ENCODE measurements at places on chromosomes 13 and 19.

- no peak for DNase-seq
These were observed 220.9 kb upstream of the SOX21 start for GRCh38 chr13:94933230-94933751.

GRCh38 chr19:4374498-4375163 is 25.7 kb downstream of the SH3GL1 start:
- DNase-seq, result no peak

GRCh38 chr13:53098455-53098854 is 69.8 kb downstream of the OLFM4 start:
- no peak for DNase-seq

GRCh38 chr13:94764576-94765321 is 52.4 kb upstream of the SOX21 start:
- DNase-seq, result no peak

DNA sequence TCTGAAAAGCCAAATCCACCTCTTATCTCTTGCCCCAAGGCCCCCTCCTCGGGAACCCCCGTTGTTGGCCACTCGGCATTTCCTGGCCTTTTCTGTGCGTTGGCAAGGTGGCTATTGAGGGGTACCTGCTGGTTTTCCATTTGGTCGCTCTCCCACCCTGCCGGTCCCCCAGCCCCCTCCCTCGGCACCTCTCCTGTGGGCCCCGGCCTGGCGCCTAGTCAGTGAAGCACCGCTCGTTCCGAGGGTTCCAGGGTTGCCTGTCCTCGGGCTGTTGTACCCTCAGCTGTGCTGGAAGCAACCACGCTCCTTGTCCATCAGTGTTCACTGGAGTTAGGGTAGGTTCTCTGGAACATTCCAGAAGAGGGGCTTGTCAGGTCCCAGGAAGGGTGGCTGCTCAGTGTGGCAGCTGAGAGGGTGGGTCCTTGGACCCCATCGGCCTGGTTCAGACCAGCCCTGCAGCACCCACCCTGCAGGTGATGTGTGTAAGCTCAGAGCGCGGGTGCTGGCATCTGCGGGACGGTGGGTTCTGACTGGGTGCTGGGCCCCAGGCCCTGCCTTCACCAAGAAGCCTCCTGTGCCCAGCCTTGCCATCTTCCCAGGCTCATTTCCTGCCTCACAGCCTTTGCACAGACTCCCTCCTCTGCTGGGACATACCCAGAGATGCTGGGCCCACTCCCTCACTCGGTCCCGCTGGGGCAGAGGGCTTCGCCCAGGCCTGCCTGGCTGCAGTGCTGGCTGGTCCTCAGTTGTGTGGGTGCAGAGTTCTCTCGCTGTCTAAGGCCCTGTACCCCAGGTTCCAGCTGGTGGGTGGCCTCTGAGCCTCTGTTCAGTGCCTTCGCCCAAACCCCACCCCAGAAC is 21.3 kb downstream of the NKPD1 start:
- DNase-seq, result no peak

DNA sequence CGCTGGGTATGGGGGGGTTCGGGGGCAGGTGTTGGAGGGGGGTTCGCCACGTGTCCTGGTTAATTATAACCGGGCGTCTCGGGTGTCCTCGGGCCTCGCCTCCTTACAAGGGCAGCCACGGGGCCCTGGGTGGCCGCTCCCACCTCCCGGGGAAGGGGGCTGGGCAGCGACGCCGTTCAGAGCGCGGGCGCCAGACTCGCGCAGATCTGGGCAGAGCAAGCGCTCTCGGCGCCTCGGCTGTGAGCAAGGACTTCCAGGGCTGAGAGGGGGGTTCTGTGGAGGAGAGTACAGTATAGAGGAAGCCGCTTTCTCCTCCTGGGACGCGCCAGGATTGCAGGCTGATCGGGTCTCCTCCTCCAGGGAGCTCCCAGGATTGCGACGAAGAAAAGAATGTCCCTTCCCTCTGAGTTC is 1.0 kb upstream of the CKM start:
- no peak for DNase-seq

DNA sequence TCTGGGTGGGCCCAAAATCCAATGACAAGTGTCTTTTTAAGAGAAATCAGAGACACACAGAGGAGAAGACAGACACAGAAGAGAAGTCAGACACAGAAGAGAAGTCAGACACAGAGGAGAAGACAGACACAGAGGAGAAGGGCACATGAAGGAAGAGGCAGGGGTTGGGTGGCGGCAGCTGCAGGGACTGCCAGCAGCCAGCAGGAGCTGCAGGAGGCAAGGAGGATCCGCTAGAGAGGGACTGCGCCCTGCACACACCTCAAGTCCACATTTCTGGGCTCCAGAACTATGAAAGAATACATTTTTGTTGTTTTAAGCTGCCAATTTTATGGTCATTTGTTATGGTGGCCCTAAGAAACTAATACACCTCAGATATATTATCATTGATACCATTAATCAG is 140.6 kb downstream of the ZIC5 start:
- no peak for DNase-seq

- DNase-seq, result no peak
These were observed 6.8 kb upstream of the KBTBD6 start for GRCh38 chr13:41139296-41139966.

DNA sequence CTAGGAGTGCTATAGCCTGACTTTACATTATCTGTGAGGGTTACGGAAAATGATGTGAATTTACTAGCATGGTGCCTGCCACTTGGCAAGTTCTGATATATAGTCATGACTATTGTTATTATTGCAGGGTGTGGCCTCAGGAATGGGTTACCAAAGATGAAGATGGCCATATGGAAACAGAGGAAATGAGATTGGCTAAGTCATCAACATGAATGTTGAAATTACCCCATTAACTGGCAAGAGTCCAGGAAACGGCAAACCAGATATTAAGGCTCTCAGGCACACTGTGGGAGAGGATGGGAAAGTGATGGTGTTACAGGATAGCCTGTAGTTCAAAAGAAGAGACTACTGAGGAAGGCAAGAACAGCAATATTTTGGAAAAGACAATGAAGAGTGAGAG is 183.3 kb downstream of the KCNRG start:
- no peak for DNase-seq

GRCh38 chr19:42532891-42533290 is 4.6 kb upstream of the CEACAM1 start:
- DNase-seq, result no peak

DNA sequence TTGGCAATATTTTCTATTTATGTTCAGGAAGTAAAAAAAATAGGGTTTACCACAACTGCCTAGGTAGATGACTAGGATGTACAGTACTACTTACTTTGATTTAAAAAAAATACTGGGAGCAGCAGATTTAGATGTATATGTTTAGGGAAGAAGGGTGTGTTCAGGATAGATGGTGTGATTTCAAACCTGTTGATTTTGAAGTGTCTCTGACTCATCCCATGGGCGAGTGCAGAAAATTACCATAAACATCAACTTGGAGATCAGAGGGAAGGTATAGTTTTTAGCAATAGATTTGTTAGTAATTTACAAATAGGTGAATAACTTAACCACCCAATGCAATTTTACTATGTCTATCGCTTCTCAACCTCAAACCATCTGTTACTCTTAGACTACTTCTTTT is 214.8 kb downstream of the NDFIP2 start:
- DNase-seq, result no peak

- no peak for DNase-seq
These were observed 1.1 kb downstream of the RPL36 start for GRCh38 chr19:5690955-5691821.

DNA sequence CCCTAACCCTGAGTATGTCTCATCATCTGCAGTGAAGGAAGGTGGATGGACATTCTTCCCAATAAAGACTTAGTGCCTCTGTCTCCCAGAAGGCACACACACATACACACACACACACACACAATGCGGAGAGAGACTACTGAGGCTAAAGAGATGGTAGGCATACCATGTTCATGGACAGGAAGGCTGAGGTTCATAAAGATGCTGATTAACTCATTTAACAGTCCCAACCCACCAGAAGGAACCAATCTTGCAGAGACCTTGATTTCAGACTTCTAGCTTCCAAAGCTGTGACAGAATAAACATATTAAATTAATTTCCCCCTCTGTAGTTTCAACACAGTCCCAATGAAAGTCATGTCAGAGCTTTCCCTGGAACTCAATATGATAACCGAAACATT is 33.1 kb downstream of the ARRDC2 start:
- no peak for DNase-seq

DNA sequence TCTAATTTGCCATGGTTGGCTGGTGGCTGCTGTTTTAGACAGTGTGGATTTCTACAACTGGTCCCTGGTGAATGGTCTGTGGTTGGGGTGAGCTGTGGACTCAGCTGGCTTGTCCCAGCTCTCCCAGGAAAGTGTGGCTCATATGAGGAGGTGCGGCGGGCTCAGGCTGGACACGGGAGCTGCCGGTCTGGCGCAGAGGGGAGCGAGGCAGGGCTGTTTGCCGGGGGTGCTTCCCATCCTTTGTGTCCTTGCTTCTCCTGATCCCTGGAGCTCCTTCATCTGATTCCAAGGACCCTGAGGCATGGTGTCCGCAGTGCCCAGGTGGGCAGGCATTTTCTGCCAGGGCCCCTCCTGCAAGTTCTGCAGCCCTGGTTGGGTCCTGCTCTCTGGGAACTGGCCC is 104.9 kb downstream of the TEX29 start:
- DNase-seq, result no peak

- DNase-seq, result peak; percentile 36
These were observed 2678.4 kb downstream of the PCDH9 start for GRCh38 chr13:64551755-64552154.

DNA sequence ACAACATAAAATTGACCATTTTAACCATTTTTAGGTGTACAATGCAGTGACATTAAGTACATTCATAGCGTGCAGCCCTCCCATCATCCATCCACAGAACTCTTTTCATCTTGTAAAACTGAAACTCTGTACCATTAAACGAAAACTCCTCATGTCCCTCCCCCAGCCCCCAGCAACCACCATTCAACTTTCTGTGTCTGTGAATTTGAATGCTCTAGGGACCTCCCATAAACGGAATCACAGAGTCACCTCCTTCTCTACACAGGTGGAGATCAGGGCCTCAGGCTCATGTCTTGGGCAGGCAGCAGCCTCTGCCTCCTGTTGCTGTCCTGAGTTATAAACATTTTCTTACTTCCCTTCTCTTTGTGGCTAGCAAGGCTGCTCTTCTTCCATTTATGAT is 7.3 kb upstream of the CCNE1 start:
- no peak for DNase-seq

- no peak for DNase-seq
These were observed 6.2 kb upstream of the IRS2 start for GRCh38 chr13:109792416-109793059.

GRCh38 chr13:94479616-94480015 is at the start of gene DCT:
TSS of gene DCT (minus strand) at chr13:94479682. CDS start at chr13:94479255, 427 bp downstream.
- no peak for DNase-seq

- no peak for DNase-seq
These were observed 31.3 kb downstream of the LTBP4 start for GRCh38 chr19:40632311-40633036.

DNA sequence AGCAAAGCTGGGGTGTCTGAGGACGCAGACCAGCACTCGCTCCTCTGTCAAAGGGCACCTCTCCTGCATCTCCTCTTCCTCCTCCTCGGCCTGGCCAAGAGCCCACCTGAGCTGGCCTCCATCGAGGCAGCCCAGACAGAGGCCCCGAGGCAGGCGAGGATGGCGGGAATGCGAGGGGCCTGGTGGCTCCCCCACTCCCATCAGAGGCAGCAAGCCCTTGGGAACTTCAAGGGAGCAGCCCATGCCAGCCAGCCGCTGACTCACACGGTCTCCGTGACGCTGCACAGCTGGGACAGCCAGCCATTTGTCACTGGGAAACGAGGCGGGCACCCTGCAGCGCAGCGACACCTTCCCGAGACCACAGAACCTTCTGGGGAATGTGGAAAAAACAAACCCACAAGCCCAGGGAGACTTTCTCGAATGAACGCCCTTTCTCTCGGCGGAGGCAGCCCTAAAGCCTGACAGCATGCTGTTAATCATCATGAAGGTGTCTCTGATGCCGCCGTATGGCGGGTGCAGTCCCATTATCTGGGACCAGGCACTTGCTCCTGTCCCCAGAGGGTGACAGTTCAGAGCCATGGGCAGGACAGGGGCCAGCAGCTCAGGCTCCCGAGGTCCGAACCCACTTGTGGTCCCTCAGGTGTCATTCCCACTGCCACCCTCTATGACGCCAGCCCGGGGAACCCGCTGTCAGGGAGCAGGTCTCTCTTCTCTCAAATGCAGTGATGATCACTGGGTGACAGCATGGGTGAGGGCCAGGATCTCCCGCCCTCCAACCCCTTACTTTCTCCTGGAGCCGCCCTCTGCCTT is 53.0 kb downstream of the PEPD start:
- DNase-seq, result no peak

DNA sequence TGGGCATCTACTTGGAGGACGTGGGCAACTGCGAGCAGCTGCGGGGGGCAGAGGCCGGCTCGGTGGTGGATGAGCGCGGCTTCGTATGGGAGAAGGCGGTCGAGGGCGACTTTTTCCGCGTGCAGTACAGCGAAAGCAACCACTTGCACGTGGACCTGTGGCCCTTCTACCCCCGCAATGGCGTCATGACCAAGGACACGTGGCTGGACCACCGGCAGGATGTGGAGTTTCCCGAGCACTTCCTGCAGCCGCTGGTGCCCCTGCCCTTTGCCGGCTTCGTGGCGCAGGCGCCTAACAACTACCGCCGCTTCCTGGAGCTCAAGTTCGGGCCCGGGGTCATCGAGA is 10.3 kb upstream of the STRN4 start:
- no peak for DNase-seq

DNA sequence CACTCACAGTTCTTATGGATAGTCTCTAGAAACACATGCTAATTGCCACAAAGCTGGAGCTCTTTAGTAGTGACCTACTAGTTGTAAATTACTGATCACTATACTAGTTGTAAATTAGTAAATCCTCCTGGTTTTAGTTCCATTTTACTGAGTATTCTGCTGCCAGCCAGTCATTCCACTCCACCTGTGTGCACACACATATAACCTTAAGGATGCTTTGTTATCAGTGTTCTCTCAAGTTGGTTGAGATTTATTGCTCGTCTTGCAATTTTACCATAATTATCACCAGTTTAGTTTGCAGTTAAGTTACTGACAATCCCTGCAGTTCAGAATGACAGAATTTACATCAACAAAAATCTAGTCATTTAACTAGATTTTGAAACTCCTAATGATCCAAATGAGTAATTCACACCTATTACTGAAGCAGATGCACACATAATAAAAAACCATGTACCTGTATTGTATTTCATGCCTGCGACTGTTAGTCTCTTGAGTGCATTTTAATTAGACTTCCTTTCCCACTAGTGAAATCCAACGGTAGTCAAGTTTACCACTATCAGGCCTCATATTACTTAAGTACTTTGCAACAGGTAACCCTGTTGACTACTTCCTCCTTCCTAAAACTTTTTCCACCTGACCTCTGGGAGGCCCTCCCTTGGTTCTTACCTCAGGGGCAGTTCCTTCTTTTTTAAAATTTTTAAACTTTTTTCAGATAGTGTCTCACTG is 7.6 kb downstream of the TPT1 start:
- DNase-seq, result no peak

Data from SK-N-DZ (cell line).